ENCODE measurements at places on chromosomes 1 and 21.

GRCh38 chr1:1461721-1462317 is 9.7 kb upstream of the ATAD3B start:
- DNase-seq: no peak

- peak; percentile 58 for DNase-seq
Observed at GRCh38 chr1:152458384-152459185, 44.5 kb upstream of the CRNN start.

- DNase-seq: no peak
Observed at GRCh38 chr1:185249563-185249962, 67.5 kb downstream of the IVNS1ABP start.

DNA sequence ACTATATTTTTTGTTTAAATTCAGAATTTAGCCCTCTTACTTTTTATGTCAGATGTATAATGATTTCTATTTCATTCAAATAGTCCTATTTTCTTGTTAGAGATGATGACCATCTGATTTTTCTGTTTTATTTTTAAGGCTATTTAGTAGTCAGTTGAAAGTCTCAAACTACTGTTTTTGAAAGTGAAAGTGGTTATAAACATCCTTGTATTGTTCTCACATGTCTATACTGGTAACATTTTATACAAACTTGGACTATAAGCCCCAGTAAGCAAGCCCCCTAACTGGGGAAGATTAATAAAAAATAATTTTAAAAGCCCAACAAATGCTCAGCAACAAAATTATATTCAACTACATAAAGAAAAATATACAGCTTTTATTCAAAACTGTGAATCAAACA is 271.3 kb upstream of the RGS18 start:
- DNase-seq: no peak

GRCh38 chr1:59917026-59917784 is 9.4 kb downstream of the CYP2J2 start:
- DNase-seq: no peak

DNA sequence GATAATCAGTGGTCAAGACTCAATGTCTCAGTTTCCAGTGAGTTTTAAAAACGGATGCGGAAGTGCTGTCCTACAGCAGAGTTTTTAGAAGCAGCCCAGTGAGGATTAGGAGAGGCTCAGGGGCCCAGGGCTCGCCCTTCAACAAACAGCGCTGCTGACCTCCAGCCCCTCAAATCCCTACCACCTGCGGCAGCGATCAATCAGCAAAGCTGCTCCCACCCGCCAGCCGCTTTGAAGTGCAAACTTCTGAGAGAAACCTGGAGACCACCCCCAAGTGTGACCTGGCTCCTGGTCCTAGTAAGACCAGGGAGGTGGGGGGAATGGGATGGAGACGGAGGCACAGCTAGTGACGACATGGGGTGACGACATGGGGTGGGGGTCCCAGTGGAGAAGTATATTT is 14.4 kb downstream of the ZBTB17 start:
- no peak for DNase-seq

DNA sequence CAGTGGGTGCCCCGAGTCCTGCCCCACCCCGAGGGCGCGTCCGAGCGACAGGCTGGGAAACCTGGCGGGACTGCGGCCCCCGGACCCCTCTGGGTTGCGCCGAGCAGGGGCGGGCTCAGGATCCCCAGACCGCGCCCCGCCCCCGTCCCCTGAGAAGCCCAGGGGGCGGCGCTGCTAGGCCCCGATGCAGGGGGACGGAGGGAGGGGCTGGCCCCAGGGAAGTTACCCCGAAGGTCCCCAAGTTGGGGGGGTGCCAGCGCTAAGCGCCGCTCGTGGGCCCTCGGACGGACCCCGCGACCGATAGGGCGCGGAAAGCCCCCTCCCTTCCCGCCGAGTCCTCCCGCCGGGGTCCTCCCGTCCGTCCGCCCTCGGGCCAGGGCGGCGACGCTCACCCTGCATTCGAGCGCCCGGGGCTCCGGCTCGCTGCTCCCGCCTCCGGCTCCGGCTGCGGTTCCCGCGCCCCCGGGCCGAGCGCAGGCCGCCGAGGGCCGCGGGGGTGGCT is 414 bp downstream of the GPR153 start:
- DNase-seq: no peak

DNA sequence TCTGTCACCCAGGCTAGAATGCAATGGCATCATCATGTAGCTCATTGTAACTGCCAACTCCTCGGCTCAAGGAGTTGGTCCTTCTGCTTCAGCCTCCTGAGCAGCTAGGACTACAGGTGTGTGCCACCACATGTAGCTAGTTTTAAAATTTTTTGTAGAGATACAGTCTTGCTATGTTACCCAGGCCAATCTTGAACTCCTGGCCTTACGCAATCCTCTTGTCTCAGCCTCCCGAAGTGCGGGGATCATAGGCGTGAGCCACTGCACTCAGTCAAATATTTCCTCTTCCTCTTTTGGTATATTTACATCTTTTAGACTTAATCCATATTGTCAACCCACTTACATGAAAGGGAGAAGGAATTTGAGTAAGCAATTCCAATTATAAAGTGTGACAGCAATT is 121.1 kb downstream of the EVI5 start:
- no peak for DNase-seq

DNA sequence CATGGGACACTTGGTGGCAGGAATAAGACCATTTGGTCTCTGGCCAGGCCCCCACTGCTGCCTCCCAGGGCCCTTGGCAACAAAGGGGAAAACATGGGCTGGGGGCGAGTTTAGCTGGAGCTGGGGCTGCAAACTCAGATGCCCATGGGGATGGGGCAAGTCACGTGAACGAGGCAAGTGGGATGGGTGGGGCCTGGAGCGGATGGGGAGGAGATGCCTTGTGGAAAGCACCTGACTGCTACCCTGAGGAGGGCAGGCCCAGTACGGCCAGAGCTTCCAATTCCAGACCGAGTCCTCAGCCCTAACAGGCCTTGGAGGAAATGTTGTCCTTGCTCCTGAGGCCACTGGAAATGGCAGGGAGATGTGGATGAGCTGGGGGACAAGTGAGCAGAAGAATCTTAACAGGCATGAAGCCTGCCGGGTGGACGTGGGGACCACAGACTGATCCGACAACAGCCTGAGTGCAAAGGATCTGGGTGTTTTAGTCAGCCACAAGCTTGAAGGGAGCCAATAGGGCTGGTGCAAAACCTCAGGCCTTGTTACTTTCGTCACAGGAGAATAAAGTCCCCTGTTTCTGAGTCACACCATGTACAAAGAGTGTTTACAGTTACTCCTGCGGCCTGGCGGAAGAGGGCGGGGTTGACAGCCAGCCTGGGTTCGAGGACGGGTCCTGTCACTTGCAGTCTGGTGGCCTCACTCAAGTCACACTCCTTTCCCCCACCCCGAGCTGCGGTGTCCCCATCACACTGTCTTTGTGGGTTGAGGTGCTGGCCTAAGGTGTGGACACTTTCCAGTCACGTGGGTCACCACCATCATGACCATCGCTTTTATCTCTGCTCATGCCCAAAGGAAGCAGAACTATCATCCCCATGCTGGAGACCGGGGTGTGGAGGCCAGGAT is 19.1 kb downstream of the RUNX3 start:
- DNase-seq: no peak

DNA sequence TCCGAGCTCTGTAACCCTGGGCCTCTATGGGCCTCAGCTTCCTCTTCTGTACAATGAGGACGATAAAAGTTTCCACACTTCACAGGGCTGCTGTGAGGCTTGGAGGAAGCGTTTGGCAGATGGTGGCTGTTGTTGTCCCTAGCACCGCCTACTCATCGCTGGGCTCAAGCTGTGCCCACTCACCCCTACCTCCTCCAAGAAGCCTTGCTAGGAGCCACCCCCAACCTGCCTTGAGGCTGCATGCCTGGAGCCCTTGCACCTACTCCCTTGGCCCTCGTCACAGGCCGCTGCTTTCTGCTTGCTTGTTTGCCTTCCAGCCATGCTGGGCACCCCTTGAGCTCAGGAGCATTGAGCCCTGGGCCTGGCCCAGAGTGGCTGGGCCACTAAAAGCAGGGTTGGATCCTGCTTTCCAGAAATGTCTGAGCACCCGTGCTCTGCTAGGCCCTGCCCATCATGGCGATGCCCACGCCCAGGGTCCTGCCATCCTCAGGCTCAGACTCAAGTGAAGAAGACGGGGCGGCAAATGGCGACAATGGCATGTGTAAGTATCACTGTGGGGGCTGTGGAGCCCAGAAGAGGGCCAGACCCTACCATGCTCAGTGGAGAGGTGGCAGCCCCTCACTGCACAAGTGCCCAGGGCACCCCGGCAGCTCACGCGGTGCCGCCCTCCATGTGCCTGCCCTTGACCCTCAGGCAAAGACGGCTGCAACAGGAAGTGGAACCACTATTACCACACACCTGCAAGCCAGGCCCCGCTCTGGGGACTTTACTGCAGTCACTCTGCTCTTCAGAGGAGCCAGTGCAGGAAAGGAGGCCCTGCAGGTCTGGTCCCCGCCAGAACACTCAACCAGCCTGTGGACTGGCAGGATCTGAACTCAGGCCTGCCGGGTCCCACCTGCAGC is 9.5 kb downstream of the SH3BGRL3 start:
- no peak for DNase-seq

DNA sequence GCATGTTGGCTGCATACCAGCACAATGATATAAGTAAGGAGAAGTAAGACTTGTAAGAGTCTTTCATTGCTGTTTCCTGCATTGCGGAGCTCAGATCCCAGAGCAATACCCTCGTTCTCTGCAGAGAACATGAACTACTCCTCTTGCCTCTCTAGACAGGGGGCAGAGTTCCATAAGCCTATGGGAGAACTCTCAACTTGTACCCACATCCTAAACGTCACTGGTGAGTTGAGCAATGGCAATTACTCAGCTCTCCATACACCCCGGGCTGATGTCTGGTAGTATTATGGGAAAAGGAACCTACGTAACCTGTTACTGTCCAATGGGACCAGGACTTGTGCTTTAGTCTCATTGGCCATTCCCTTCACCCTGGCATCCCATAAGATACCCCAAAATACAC is 27.3 kb upstream of the ZNF496 start:
- no peak for DNase-seq

- no peak for DNase-seq
Observed at GRCh38 chr1:223052931-223053330, 90.1 kb downstream of the TLR5 start.

Measured in fibroblast of upper back skin (primary cell).